Hematopoietic multipotent progenitor cell (in vitro differentiated cells): ENCODE measurements at places on chromosomes 3 and 15.

DNA sequence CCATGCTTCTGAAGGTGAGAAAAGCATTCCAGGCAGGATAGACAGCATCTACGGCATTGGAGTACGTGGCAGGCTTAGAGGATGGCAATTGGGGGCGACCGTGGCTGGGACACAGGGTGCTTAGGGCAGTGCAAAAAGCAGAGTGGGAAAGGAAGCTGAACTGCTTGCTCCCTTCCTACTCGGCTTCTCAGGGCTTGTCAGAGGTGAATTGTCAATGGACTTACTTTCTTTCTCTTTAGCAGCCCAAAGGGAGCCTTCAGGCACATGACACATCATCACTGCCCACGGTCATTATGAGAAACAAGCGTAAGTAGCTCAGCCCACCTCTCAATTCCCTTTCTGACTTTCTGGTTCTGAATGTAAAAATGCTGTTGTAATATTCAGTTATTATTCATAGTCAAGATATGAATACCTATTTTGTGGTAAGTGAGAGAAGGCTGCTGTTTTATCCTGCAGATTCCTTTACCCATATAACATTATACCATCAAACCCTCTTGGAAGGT, 84.3 kb downstream of the KLHL25 start:
- DNase-seq: no peak

DNA sequence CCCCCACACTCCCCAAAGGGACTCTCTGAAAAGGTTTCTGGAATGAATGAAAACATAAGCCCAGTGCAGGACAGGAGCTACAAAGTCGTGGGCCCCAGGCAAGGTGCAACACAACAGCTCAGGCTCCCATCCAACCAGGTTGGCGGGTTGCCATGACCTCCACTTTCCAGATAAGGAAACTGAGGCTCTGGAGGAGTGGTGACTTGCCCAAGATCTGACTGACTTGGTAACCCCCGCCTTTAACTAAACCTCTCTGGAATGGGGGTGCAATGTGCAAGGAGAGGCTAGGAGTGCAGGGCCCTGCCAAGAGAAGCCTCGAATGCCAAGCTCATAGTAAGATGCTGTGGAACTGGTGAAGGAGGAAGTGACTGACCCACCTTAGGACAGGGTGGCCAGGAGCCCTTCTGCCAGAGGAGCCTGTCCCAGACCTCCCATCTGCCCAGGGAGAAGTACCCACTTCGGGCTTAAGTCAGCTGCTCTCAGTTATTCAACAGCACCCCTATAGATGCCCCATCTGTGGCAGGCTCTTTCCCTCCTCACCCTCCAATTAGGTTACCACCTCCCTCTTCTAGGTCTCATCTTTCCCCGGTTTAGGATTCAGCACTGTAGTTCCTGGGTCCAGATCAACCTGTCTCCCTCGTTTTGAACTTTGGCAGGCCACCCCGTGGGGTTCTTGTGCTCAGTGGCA, 553 bp upstream of the TNNC1 start:
- DNase-seq: no peak

- no peak for DNase-seq
Measured at GRCh38 chr3:69008980-69009379, 4.5 kb downstream of the EOGT start.

DNA sequence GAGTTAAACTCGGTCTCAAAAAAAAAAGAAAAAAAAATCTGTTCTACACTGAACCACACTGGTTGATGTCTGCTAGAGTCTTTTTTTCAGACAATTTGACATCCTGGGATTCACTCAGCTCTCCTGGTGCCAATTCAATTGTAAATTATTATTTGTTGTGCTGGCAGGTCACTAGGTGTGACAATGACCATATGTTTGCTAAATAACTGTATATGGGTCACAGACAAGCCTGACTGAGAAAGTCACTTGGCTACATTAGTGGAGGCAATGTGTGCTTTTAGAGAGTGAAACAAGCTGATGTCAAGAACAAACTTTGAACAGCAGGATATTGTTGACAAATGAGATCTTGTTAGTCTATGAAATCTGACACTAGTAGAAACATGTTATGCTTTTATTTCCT, 1379.1 kb downstream of the ZPLD1 start:
- DNase-seq: no peak

- no peak for DNase-seq
Measured at GRCh38 chr3:116280130-116280740, 165.1 kb downstream of the LSAMP start.

DNA sequence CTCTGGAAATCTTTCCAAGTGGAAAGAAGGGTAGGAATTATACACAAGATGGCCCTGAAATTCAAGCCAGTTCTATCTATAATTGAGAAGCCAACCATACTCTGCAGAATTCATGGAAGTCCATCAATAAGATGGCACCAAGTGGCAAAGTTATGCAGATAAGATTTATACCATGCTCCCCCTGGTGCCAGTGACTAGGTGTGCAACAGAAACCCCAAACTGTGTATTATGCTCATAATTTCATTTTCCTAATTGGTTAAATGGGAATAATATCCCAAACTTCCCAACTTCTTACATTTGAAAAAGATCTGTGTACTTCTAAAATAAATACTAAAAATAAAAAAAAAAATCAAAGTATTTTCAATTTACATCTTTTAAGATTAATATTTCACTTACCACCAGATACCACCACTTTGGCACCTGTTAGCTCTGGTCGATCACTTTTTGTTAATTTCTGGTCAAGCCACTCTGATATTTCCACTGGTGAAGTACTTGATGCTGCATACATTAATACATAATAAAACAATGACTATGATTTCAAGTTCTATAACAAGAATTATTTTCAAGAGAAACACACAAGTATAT, 25.9 kb downstream of the ETFA start:
- no peak for DNase-seq

GRCh38 chr3:149119466-149119865, 10.0 kb upstream of the HPS3 start:
- no peak for DNase-seq

DNA sequence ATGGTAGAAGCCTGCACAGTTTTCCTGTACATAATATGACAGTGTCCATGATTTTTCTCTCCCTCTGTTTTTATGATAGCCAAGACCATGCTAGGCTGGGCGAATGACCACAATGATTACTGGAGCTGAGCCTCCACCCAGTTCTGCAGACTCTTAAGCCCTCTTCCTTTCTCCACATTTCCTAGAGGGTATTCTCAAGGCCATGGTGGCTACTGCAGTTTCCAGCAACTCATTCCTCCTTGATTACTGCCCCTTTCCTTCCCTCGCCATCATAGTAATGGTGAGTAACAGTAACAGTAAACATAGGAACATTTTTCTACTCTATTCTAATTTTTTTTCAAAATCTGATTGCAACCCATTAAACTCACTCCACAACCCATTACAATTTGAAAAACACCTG, 20.2 kb downstream of the TNIK start:
- no peak for DNase-seq

- no peak for DNase-seq
Measured at GRCh38 chr3:152937234-152937633, 102.3 kb downstream of the P2RY1 start.

DNA sequence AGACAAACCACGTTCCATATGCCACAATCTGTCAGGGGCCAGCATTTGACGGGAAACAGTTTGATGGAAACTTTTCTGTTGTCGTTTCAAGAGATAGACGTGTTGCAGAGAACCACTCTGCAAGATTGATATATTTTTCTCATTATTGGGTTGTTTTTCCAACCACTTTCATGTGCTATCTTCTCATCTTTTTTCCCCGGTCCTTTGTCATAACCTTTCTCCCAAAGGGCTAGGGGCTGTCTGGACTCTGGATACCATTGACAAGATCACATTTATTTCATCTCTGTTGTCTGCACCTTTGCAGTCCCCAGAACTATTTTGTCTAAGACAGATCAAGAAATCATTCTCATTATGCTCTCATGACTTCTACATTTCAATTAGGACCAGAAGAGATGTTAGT, 57.6 kb upstream of the SLC25A26 start:
- no peak for DNase-seq

DNA sequence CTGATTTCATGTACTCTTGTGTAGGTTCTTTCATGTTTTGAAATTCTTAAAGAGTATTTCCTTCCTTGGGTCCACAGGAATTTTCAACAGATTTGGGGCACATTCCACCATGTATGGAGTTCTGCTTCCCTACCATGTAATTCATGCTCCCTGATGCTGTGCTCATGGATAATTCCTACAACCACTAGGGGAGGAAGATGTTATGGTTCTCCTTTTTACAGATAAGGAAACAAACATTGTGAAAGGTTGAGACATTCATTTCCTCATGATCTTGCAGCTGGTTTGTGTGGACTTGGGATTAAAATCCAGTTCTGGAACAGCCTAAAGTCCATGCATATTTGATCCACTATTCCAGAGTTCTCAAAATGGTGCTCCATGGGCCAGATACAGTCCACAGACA, 174.9 kb upstream of the FRMD4B start:
- DNase-seq: no peak

- no peak for DNase-seq
Measured at GRCh38 chr3:62667714-62668113, 207.5 kb downstream of the CADPS start.

GRCh38 chr15:83930392-83931212, 276.7 kb downstream of the ADAMTSL3 start:
- DNase-seq: no peak
